Activated naive CD8-positive, alpha-beta T cell treated with anti-CD3 and anti-CD28 coated beads, Interleukin-2, amount 50 U/mL, for 24 hours (primary cell): ENCODE measurements at places on chromosomes 2 and 18.

GRCh38 chr2:72082021-72082601 lies 65.6 kb downstream of the CYP26B1 start:
- no peaks in the 10 kb centered on the region for H3K27me3 ChIP-seq
- no peaks in the 10 kb centered on the region for H3K36me3 ChIP-seq
- no peak overlapping the region for H3K27ac ChIP-seq

GRCh38 chr2:86703704-86704361 lies 16.3 kb upstream of the RMND5A start:
- no peaks in the 10 kb centered on the region for H3K36me3 ChIP-seq
- DNase-seq: no peak
- H3K4me1 ChIP-seq: peaks cover 4% of the 10 kb centered on the region
- H3K4me3 ChIP-seq: no peak overlapping the region
- no peaks in the 10 kb centered on the region for H3K27me3 ChIP-seq

DNA sequence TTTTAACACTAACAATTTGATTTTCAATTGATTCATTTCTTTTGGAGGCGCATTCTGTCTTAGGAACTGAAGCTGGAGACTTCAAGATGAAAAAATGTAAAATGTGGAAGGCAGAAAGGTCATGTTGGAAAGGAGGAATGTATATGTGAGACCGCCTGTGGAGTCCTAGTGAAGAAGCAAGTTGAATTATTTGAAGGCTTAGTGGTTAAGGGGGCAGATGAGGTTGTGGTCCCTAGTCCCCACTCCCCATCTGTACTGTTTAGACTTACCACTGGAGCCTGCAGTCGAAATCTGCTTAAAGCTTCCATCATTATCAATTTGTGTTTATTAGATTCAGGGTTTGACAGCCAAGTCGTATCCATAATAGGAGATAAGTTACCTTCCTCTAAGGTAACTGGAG lies 15.4 kb upstream of the MIB1 start:
- no peaks in the 10 kb centered on the region for H3K27me3 ChIP-seq
- no peaks in the 10 kb centered on the region for H3K36me3 ChIP-seq
- H3K4me3 ChIP-seq: no peak overlapping the region

GRCh38 chr2:170814533-170815230 lies 2.0 kb upstream of the GAD1 start:
- DNase-seq: peak; percentile 4
- no peaks in the 10 kb centered on the region for H3K36me3 ChIP-seq
- H3K27me3 ChIP-seq: peaks cover 73% of the 10 kb centered on the region

GRCh38 chr18:63266888-63267790 lies 52.4 kb downstream of the BCL2 start:
- no peaks in the 10 kb centered on the region for H3K27me3 ChIP-seq
- peak; percentile 24 for DNase-seq
- peak overlapping the region; percentile 58 for H3K4me3 ChIP-seq
- peak overlapping the region; percentile 85 for H3K27ac ChIP-seq
- H3K4me1 ChIP-seq: peaks cover 72% of the 10 kb centered on the region
- peaks cover 31% of the 10 kb centered on the region for H3K36me3 ChIP-seq

DNA sequence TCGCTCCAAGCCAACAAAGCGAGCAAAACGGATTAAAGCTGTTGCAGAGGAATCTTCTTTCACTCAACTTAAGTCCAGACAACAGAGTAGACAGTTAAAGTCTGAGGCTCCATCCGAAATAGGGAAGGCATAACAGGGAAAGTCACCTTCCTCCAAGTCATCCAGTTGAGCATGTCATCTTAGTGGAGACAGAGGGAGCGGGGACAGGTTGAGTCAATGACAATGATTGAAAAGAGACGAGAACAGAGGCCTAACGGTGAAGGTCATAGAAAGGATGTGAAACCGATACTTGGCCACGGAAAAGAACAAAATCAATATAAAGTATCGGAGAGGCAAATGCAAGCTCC lies 455 bp downstream of the C18orf32 start:
- peaks cover 64% of the 10 kb centered on the region for H3K36me3 ChIP-seq
- peak overlapping the region; percentile 94 for H3K4me3 ChIP-seq
- DNase-seq: no peak
- peak overlapping the region; percentile 98 for H3K27ac ChIP-seq
